Upper lobe of left lung (tissue), 6 donors: ENCODE measurements at places on chromosomes 3 and 15. TPM values are rescaled to one million over a fixed set of nuclear protein-coding genes. Genes with fewer than 3 reads are reported as not detected.

- peaks cover 39% of the 10 kb centered on the region for H3K4me1 ChIP-seq
- DNase-seq = no peak
- H3K36me3 ChIP-seq = no peaks in the 10 kb centered on the region
- no peak overlapping the region for H3K4me3 ChIP-seq
- no peak overlapping the region for H3K27ac ChIP-seq
Observed at GRCh38 chr15:41565702-41566101, 6.7 kb downstream of the TYRO3 start.

- H3K4me1 ChIP-seq = no peaks in the 10 kb centered on the region
- H3K4me3 ChIP-seq = no peak overlapping the region
Observed at GRCh38 chr15:69730281-69731080, 277.9 kb downstream of the RPLP1 start.

- no peaks in the 10 kb centered on the region for H3K27me3 ChIP-seq
- no peak overlapping the region for H3K27ac ChIP-seq
Observed at GRCh38 chr3:196012481-196012880, 69.4 kb downstream of the TFRC start.

- no peaks in the 10 kb centered on the region for H3K36me3 ChIP-seq
- H3K27ac ChIP-seq = no peak overlapping the region
- no peak for DNase-seq
- H3K4me1 ChIP-seq = peaks cover 12% of the 10 kb centered on the region
Observed at GRCh38 chr3:69554576-69554975, 168.7 kb upstream of the FRMD4B start.

DNA sequence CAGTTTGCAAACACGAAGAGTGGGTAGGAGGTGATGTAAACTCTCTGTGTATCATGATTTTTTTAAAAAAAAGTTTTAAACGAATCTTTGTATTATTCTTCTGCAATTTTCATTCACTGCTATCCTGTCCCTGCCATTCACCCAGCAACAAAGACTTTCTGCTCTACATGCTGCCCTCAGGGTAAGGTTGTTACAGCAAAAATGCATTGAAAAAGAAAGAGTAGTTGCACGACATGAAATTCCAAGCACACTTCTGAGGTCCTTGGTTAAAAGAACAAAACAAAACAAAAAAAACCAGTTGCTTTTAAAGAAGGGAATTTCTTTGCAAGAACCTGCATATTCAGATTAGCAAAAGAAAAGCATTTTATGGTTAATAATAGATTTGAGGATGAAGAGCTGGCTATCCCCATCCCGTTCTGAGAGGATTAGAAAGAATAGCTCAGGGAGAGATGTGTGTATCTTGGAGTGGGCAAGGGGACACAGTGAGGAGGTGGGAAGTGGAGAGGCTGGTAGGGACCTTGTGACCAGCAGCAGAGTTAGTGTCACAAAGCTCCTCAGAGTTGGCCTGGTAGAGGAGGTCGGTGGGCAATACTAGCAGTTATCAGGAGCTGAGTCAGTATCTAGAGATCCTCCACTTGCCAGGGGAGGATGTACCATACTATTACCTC is 290.8 kb downstream of the NEK10 start:
- H3K36me3 ChIP-seq = no peaks in the 10 kb centered on the region
- no peak overlapping the region for H3K27ac ChIP-seq
- no peak overlapping the region for H3K4me3 ChIP-seq
- DNase-seq = no peak
- H3K4me1 ChIP-seq = no peaks in the 10 kb centered on the region

The AADAC gene
- 1.9 TPM for total RNA-seq

The TUSC7 gene
- not detected for total RNA-seq

- no peaks in the 10 kb centered on the region for H3K27me3 ChIP-seq
- no peak for DNase-seq
- no peaks in the 10 kb centered on the region for H3K36me3 ChIP-seq
- no peak overlapping the region for H3K4me3 ChIP-seq
Observed at GRCh38 chr3:134628884-134629283, 21.9 kb downstream of the KY start.

DNA sequence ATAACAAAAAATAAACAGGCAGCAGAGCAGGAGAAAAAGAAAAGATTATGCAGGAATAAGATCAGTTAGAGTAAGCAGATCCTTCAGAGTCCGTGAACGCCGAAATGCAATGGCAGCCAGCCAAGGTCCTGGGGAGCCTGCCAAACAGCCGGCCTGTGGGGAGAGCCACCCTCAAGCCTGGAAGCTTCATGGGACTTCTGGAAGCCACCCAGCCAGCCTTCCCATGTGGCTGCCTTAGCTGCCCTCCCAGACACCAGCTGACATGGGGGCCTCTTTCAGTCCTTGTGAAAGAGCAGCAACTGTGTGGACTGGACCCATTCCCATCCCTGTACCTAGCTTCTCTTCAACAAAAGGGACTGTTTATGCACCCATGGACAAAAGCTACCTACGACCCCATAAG is 64.9 kb upstream of the RAD18 start:
- no peaks in the 10 kb centered on the region for H3K27me3 ChIP-seq
- H3K36me3 ChIP-seq = no peaks in the 10 kb centered on the region
- no peak overlapping the region for H3K4me3 ChIP-seq
- H3K4me1 ChIP-seq = peaks cover 10% of the 10 kb centered on the region
- no peak overlapping the region for H3K27ac ChIP-seq

The CYP11A1 gene
- not detected for total RNA-seq

DNA sequence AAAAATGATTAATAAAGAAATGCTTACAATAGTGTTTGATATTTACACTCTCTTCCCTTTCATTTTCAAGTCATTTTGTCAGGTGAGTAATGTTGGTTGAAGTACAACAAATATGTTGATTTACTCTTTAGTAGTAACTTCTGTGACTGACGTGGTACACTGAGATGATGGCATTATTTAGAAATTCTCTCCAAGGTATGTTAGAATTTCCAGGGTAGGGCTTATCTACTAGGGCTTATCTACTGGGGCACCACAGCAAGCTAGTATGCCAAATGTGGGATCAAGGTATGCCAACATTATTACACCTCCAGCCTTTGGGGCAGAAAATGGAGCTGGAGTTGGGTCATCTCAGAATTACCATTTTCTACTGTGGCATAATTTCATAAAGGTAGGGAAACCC is 157.4 kb upstream of the AGTR1 start:
- DNase-seq = no peak
- H3K4me1 ChIP-seq = no peaks in the 10 kb centered on the region
- H3K27me3 ChIP-seq = no peaks in the 10 kb centered on the region
- H3K36me3 ChIP-seq = no peaks in the 10 kb centered on the region
- H3K4me3 ChIP-seq = no peak overlapping the region

- no peak for DNase-seq
- no peaks in the 10 kb centered on the region for H3K27me3 ChIP-seq
- H3K27ac ChIP-seq = no peak overlapping the region
- H3K4me1 ChIP-seq = no peaks in the 10 kb centered on the region
- H3K36me3 ChIP-seq = peaks cover 25% of the 10 kb centered on the region
Observed at GRCh38 chr3:155938409-155938808, 68.0 kb downstream of the GMPS start.
